CD4-positive, alpha-beta T cell treated with Interleukin-12 subunit alpha and Interleukin-12 subunit beta, for 1 hour (primary cell): ENCODE measurements at places on chromosomes 7 and 10.

DNA sequence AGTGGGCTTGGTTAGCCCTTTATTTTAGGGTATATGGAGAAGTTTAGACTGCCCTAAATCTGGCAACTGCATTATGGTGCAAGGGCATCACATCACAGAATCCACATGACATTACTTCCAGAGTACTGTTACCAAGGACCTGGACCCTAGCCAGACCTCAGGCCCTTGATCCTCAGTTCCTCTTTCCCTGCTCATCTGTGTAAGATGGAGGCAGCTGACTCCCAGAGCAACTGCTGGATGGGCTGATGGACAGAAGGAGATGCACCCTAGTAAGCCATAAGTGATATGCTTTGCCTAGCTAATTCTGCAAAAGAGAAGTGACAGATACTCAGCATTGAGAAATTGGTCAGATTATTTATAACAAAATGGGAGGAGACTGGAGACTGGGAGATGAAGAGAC, 131.7 kb downstream of the DYNC1I1 start:
- DNase-seq, result no peak

GRCh38 chr7:17952387-17952786, 12.1 kb upstream of the SNX13 start:
- DNase-seq, result no peak

GRCh38 chr7:140674899-140675701, 2.4 kb downstream of the ADCK2 start:
- no peak for DNase-seq

- DNase-seq, result no peak
These were observed 11.6 kb upstream of the MACROH2A2 start for GRCh38 chr10:70041016-70041415.

DNA sequence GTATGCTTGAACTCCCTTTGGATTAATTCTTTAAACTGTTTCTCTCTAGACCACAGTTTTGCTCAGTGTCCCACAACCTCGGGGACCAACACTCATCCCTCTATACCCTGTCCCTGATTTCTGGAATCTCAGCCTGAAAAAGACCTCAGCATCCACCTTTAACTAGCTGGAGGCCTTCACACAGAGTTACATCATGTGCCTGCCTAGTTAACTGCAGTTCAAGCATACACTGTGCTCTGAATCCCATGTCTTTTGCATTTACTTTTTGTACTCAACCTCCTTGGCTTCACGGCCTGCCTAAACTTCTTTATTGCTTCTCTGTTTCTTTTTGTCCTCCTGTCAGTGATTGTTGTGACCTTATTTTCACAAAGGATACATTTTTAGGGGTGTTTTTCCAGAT, 66.7 kb downstream of the PRKG1 start:
- no peak for DNase-seq

GRCh38 chr7:133409421-133409820, 156.5 kb downstream of the EXOC4 start:
- no peak for DNase-seq

DNA sequence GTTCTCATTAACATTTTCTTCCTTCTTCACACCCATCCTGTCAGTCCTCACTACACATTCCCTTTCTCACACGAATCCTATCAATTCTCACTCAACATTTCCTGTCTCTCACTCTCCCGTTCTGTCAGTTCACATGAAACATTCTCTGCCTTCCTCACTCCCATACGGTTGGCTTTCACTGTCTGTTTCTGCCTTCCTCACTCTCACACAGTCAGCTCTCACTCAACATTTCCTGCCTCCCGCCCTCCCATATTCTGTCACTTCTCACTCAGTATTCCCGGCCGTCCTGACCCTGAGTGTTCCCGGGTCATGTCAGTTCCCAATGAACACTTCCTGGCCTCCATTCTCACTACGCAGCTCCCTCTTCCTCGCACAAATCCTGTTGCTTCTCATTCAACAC, 61.5 kb downstream of the DYNC2I1 start:
- DNase-seq, result no peak

GRCh38 chr10:4651404-4652037, 174.5 kb upstream of the AKR1E2 start:
- DNase-seq, result no peak

DNA sequence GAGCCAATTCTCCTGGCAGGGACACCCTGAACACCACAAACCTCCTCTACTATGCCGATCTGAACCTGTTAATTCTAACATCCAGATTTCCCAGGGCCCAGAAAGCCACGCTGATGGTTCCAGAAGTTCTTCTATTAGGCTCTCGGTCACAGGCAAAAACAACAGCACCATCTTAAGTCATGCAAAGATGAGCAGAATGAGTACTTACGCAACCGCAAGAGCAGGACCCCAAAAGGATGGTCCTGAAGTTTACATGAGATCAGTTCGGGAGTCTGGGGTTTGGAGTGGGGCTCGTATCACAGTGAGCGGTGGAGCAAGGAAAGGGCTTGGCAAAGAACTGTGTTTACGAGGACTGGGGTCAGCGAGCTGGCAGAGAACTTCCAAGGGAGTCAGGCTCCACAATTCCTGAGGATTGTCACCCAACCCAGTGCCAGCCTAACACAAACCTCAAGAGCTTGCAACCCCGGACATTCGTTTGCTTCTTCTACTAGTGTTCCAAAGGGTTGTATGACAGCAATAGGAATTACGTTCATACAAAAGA, 532.6 kb downstream of the TNS3 start:
- no peak for DNase-seq

DNA sequence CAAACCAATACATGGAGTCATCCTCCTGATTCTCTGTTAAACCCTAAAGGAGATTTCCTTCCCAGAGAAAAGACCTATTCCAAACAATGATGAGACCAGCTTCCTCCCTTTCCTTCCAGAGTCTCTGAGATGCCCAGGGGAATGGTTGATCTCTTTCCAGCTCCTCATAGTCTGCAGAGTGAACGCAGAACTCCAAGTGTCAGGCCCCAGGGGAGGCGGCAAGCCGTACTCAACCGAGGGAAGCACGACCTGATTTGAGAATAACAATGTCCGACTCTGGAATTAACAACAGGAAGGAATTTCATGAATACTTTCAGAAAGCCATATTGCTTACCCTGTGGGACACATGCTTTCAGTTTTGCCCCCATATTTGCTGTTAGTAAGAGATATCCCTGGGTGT, 241.7 kb upstream of the GLI3 start:
- no peak for DNase-seq

DNA sequence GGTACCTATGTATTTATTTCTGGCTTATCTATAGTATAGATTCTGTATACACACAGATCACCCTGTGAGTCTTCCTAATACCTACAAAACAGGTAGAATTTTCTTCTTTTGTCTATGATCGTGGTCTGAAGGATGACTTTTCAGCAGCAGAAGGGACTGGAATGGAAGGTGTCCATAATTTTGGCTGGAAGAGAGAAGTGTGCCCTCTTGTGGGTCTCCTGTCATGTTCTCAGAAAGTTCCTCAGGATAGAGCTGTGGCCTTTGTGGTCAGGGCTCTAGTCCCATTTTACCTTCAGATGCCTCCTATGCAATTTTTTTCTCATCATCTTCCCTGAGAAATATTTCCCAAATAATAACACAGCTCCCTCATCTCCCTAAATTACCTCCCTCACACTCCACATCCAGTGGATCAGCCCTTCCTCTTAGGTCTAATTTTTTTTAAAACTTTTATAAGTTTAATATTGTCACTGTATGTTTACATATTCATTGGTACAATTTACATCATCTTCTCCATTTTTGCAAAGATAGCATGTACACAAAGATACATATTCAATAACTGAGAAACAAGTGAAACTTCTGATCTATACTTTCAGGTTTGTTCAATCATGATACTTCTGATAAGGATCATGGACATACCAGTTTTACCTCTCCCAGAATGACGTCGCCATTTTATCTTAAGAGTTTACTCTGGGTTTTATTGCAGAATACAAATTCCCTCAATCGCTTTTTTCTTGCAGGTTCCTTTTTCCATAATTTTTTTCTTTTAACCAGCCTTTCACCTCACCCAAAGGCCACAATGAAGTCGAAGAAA, 112.7 kb downstream of the REEP3 start:
- no peak for DNase-seq
